ENCODE measurements at places on chromosomes 1 and 21. TPM values are rescaled to one million over a fixed set of nuclear protein-coding genes. Genes with fewer than 3 reads are reported as not detected.
A peak's percentile ranks its signal among the peaks of the same experiment; 100 is the strongest.

DNA sequence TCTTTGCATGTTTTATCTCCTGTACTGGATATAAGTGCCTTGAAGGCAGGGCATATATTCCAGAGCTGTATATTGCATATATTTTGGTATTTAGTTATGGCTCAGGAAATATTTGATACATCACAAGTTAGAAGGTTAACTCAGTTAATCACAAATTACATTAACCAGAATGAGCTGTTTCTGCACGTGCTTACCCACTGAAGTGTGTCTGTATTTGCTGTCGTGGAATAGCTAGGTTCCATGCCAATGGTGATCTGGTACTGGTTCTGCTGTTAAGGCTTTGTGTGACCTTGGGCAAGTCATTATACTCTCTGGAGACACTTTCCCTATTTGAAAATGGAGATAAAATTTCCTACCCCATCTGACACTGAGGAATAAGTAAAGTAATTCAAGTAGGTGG, 50.7 kb downstream of the OSBPL9 start:
- H3K4me3 ChIP-seq, result no peak overlapping the region
- DNase-seq, result no peak
- H3K27ac ChIP-seq, result no peak overlapping the region
- H3K4me1 ChIP-seq, result no peaks in the 10 kb centered on the region

DNA sequence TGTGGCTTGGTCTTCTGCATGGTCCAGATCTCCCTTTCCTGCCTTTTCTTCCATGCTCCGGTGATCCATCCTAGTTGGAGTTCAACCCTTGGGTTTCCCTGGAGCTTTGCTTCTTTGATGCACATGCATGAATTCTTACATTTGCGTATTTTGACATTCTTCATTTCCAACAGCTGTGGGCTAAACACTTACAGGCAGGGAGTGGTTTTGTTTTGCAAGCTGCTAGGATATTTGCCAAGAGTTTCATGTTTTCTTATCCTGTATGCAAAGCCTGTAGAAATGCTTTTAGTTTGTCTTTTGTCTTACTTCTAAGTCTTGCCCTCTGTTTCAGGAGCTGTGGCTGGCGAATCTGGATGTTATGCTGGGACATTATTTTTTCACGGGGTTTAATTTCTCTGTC, 90.3 kb upstream of the PAXBP1 start:
- H3K27ac ChIP-seq, result no peak overlapping the region
- H3K4me1 ChIP-seq, result no peaks in the 10 kb centered on the region
- no peaks in the 10 kb centered on the region for H3K36me3 ChIP-seq
- no peak overlapping the region for H3K4me3 ChIP-seq
- no peak for DNase-seq

DNA sequence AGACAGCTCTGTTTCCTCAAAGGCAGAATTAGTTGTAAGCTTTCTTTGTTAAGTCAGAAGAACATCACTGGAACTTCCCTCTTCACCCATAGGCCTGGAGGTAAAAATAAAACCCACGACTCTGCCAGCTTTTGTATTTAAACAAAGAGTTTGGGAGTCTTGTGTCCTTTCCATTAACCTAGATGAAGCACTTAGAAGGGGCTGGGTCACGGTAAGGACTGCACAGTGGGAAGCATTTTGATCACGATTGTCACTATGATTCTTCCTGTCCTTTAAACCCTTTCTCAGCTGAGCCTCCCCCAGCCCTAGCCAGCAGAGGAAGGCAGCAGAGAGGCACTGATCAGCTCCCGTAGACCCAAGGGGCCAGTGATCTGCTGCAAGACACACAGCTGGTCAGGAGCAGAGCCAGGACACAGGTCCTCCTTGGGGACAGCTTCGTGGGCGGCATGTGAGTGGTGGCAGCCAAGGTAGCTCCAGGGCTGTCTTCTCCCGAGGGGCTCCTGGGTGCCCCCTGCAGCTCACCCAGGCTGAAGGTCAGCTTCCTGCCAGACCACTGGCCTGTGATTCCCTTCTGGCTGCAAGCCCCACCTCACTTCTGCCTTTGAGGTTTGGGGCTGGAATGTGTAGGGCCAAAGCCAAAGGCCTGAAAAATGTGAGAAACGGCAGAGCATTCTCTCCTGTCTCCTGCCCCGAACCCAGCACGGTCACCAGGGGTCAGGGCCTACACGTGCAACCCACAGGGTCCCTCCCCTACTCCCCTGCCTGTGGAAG, 4.0 kb upstream of the LAPTM5 start:
- no peak overlapping the region for H3K4me3 ChIP-seq
- H3K27me3 ChIP-seq, result no peaks in the 10 kb centered on the region
- H3K4me1 ChIP-seq, result peaks cover 89% of the 10 kb centered on the region
- DNase-seq, result no peak
- peak overlapping the region; percentile 82 for H3K27ac ChIP-seq
- H3K36me3 ChIP-seq, result peaks cover 8% of the 10 kb centered on the region

GRCh38 chr1:209076688-209077087, 506.8 kb upstream of the CAMK1G start:
- no peak overlapping the region for H3K4me3 ChIP-seq
- H3K27ac ChIP-seq, result no peak overlapping the region
- H3K36me3 ChIP-seq, result no peaks in the 10 kb centered on the region
- no peaks in the 10 kb centered on the region for H3K4me1 ChIP-seq
- no peaks in the 10 kb centered on the region for H3K27me3 ChIP-seq

DNA sequence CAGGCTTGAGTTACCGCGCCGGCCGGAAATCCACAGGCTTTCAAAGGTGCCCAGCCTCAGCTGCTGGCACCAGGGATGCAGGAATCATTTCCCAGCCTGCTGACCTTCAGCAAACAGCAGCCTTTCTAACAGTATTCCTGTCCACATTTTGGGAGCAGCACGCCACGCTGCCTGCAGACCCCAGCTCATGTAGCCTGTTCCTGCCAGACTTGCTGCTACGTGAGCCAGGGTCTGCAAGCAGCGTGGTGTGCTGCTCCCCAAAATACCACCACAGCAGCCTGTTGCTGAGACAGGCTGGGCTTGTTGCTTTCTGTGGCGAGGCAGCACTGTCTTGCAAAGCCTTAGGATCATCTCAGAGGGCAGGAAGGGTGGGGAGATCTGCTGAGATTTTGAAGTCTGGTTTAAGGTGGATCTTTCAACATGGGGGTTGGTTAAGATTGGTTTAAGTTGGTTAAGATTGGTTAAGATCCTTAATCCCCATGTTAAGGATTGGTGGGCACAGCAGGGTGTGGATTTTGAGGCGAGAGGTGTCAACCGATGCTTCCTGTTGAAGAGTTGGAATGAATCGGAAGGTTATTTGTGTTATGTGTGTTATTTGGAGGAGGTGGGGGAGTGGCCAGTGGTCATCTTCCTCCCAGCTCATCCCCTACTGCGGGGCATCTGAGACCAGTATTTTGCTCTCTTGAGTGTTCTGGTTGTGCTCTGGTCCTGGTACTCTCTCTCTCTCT, 12.9 kb downstream of the FAAH start:
- no peak for DNase-seq
- H3K27ac ChIP-seq, result no peak overlapping the region
- no peak overlapping the region for H3K4me3 ChIP-seq
- H3K4me1 ChIP-seq, result peaks cover 2% of the 10 kb centered on the region
- no peaks in the 10 kb centered on the region for H3K27me3 ChIP-seq

GRCh38 chr1:9490605-9491339, 48.5 kb upstream of the SLC25A33 start:
- no peak overlapping the region for H3K27ac ChIP-seq
- H3K27me3 ChIP-seq, result peaks cover 2% of the 10 kb centered on the region
- no peaks in the 10 kb centered on the region for H3K36me3 ChIP-seq
- H3K4me1 ChIP-seq, result peaks cover 11% of the 10 kb centered on the region
- H3K4me3 ChIP-seq, result no peak overlapping the region

- peaks cover 22% of the 10 kb centered on the region for H3K36me3 ChIP-seq
- no peak for DNase-seq
- no peak overlapping the region for H3K4me3 ChIP-seq
These were observed 5.4 kb downstream of the UBR4 start for GRCh38 chr1:19204446-19205266.

- H3K27ac ChIP-seq, result no peak overlapping the region
- peaks cover 59% of the 10 kb centered on the region for H3K36me3 ChIP-seq
- H3K4me1 ChIP-seq, result peaks cover 80% of the 10 kb centered on the region
These were observed 110.2 kb upstream of the IVNS1ABP start for GRCh38 chr1:185427264-185427663.

DNA sequence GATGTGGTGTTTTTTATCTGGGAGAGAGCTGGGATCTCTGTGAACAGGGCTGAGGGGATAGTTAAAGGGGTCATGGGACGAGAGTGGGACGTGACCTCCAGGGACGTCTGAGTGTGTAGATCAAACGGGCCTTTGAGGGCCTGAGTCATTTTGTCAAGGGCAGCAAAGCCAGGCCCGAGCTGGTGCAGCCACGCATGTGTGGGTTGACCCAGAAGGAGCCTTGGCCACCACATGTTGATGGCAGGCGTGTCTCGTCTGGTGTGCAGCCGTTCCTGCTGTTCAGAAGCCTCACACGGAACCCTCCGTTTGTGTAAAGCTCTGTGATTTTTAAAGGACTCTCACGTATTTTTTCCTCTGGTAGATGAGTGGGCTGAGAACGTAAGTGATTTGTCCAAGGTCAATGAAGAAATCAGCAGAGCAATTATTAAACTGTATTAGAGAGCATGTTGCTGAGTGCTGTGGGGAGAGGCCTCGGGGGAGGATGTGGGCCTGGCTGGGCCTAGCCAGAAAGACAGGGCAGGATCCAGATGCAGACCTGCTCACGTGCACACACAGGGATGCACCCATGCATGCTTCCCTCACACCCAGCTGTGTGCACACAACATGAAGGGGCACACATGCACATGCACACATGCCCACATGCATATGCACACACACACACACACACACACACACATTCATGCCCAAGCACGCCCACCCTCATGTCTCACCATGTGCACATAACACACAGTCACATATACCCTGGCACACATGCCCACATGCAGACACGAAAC, 89.8 kb downstream of the AJAP1 start:
- no peaks in the 10 kb centered on the region for H3K27me3 ChIP-seq
- H3K4me3 ChIP-seq, result no peak overlapping the region
- no peak overlapping the region for H3K27ac ChIP-seq
- DNase-seq, result no peak
- no peaks in the 10 kb centered on the region for H3K4me1 ChIP-seq

DNA sequence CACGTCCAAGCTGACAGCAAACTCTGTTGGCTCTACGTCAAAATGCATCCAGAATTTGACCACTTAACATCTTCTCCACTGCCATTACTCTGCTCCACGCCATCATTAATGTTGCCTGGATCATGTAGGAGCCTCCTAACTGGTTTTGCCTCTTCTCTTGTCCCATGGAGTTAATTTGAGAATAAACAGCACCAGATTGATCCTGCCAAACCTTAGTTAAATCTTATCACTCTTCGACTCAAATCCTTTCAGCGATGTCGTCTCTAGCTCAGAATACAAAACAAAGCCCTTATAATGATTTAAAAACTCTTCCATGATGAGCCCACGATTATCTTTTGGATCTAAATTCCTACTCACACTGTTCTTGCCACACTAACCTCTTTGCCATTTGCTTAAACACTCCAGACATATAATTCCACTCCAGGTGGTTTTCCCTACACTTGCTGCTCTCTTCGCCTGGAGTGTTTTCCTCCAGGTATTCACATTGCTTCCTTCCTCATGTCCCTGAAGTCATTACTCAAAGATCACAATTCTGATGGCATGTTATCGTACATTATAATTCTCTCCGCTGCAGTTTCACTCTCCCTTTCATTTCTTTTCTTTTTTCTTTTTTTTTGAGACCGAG, 90.7 kb upstream of the KCNK2 start:
- no peak overlapping the region for H3K27ac ChIP-seq
- no peaks in the 10 kb centered on the region for H3K36me3 ChIP-seq
- H3K4me1 ChIP-seq, result no peaks in the 10 kb centered on the region
- H3K4me3 ChIP-seq, result no peak overlapping the region
- H3K27me3 ChIP-seq, result no peaks in the 10 kb centered on the region

DNA sequence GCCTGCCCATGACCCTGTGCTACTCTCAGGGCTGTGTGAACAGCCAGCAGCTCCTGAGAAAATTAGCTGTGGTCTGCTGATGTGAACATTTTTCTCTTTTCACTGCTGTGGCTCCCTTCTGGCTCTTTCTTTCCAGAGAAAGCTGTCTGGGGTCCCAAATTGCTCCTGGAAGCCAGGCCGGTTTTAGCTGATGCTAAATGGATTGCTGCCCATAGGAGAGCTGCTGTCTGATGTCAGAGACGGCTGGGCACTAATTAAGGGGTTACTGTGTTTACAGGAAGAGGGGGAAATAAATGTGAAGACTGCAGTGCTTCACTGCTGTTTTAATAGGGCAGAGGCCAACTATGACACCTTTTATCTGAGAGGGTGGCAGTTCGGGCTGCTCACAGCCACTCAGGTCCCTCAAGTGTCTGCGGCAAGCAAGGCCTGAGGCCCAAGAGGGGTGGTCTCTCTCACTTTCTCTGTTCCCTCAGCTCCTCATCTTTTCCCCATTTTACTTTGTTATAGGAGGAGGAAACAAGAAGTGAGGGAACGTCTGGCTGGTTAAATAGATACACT, 106.0 kb upstream of the GNG12 start:
- H3K4me1 ChIP-seq, result no peaks in the 10 kb centered on the region
- H3K27ac ChIP-seq, result no peak overlapping the region
- peaks cover 5% of the 10 kb centered on the region for H3K27me3 ChIP-seq
- no peak overlapping the region for H3K4me3 ChIP-seq
- no peak for DNase-seq

GRCh38 chr21:36741506-36741905, 42.6 kb downstream of the SIM2 start:
- no peak overlapping the region for H3K27ac ChIP-seq
- no peaks in the 10 kb centered on the region for H3K4me1 ChIP-seq
- no peaks in the 10 kb centered on the region for H3K36me3 ChIP-seq
- peaks cover 24% of the 10 kb centered on the region for H3K27me3 ChIP-seq
- H3K4me3 ChIP-seq, result no peak overlapping the region

- DNase-seq, result no peak
- no peaks in the 10 kb centered on the region for H3K27me3 ChIP-seq
- no peak overlapping the region for H3K27ac ChIP-seq
- peaks cover 18% of the 10 kb centered on the region for H3K4me1 ChIP-seq
- no peak overlapping the region for H3K4me3 ChIP-seq
These were observed 83.7 kb downstream of the NRDC start for GRCh38 chr1:51794868-51795267.

- no peak for DNase-seq
- H3K36me3 ChIP-seq, result no peaks in the 10 kb centered on the region
- no peak overlapping the region for H3K27ac ChIP-seq
These were observed 11.5 kb downstream of the ATP1A4 start for GRCh38 chr1:160162931-160163330.

- H3K4me1 ChIP-seq, result peaks cover 4% of the 10 kb centered on the region
- no peaks in the 10 kb centered on the region for H3K36me3 ChIP-seq
- no peak overlapping the region for H3K4me3 ChIP-seq
- H3K27me3 ChIP-seq, result peaks cover 2% of the 10 kb centered on the region
- no peak for DNase-seq
- no peak overlapping the region for H3K27ac ChIP-seq
These were observed 16.1 kb upstream of the XPR1 start for GRCh38 chr1:180615493-180616290.

CELA3A gene
- total RNA-seq, result not detected

KCNA3 gene
- total RNA-seq, result 49.0 TPM

SLFNL1 gene
- total RNA-seq, result 0.40 TPM

CYP4A22 gene
- total RNA-seq, result not detected

IARS2 gene
- total RNA-seq, result 54.8 TPM

GPR52 gene
- 2.2 TPM for total RNA-seq

ANXA9 gene
- not detected for total RNA-seq

RNU1-4 gene
- total RNA-seq, result 2,232 TPM

FAAH gene
- total RNA-seq, result 3.6 TPM

HSF2BP gene
- total RNA-seq, result 0.24 TPM

All from activated CD8-positive, alpha-beta T cell treated with anti-CD3 and anti-CD28 coated beads, Interleukin-2, amount 10 ng/mL, durations not matched to agents 7 days and 5 days (primary cell).